ENCODE measurements at places on chromosomes 2 and 18.

GRCh38 chr18:63317556-63317946 lies 2.0 kb downstream of the BCL2 start:
- no peak for DNase-seq

GRCh38 chr2:201021914-201022313 lies 49.6 kb downstream of the HYCC2 start:
- no peak for DNase-seq

DNA sequence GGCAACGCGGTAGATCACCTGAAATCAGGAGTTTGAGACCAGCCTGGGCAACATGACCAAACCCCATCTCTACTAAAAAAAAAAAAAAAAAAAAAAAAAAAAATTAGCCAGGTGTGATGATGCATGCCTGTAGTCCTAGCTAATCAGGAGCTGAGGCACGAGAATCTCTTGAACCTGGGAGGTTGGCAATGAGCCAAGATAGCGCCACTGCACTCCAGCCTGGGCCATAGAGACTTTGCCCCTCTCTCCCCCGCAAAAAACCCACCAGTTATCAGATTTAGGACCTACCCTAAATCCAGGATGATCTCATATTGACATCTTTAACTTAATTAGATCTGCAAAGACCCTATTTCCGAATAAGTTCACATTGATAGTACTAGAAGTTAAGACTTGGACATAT lies 29.2 kb upstream of the LDAH start:
- no peak for DNase-seq

GRCh38 chr2:231854616-231855125 lies 68.4 kb downstream of the COPS7B start:
- DNase-seq, result no peak

DNA sequence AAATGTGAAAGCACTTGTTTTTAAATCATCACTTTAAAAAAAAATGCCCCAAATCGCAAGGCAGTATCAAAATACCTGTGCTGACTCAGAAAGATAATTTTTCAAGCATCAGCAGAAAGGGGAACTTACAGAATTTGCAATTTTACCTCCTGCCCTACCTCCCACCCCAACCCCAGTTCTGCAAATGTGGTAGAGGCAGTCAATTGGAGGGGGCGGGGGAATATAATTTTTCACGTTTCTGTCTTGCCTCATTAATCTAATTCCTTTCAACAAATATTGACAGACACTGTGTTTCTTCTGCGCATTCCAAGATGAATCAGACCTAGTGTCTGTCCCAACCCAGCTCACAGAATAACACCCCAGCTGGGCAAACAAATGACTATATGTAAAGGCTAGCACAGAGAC lies 76.8 kb downstream of the ALPK2 start:
- no peak for DNase-seq

GRCh38 chr18:77271576-77272481 lies 22.2 kb downstream of the GALR1 start:
- no peak for DNase-seq

DNA sequence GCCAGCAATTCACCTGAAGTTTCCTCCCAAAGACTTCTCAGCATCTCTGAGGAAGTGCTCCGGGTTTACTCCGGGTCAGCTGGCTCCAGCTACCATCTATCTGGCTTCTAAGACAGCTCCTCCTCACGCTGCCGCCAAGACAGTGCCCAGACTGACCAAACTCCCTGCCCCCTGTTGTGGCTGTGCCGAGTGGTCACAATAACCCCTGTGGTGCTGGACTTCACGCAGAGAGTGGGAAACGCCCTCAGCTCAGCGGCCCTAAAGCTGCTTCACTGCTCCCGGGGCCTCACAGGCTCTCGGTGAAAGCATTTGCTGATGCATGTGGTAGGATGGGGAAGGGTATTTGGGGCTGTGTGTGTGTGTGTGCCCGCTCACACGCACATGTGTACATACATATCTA lies 154.8 kb upstream of the ZNF236 start:
- DNase-seq, result no peak

DNA sequence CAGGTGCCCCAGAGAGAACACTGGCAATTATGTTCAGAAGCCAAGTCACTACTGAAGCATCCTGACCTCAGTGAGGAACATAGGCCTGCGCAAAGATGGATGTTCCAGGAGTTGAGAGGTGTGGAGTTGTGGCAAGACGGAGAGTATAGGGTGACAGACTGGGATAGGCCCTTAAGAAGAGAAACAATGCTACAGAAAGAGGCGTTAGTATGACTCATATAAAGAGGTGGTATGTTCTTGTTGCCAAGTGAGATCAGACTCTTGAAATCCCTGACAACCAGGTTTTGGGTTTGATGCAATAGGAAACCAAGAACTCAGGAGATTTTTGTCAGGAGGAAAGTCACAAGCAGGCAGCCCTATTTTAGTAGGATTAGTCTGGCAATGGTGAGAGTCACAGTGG lies 185.6 kb downstream of the RIT2 start:
- DNase-seq, result no peak

GRCh38 chr18:77151772-77152520 lies 19.4 kb upstream of the MBP start:
- DNase-seq, result no peak

- no peak for DNase-seq
These were observed 36.7 kb downstream of the FANCL start for GRCh38 chr2:58204195-58204959.

- peak; percentile 81 for DNase-seq
These were observed 2.7 kb downstream of the GPC1 start for GRCh38 chr2:240437861-240438809.

DNA sequence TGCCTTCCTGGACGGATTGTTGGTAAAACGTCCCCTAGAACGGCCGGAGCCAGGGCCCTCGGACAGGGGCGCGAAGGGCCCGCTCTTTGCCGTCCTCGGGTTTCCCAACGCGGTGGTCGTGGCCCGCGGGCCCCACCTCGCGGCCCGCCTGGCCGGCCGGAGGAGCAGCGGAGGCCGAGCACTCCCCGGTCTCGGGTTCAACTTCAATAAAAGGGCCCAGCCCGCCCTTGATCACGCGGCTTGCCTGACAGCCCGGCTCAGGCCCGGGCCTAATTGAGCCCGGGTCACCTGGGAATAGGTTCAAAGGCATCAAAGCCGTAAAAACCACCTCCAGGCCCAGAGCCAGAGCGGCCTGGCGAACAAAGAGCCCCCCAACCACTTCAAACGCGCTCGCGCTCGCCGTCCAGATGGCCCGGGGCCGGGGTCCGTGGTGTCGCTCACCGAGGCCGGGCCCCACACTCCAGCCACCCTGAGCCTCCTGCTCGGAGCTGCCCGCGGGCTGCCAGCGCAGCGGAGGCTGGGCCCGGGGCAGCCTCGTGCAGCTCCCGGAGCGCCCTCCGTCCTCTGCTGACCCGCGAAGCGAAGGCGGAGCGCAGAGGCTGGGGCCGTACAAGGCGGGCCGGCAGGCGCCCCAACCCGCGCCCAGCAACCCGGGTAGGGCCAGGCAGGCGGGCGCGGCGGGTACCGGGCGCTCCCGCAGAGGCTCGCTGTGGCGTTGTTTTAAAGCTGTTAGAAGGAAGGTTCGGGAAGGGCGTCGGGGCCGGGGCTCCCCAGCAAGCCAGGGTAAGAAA lies 1.1 kb upstream of the TWIST2 start:
- no peak for DNase-seq

GRCh38 chr2:9738535-9739496 lies 104.5 kb upstream of the TAF1B start:
- DNase-seq, result peak; percentile 66

DNA sequence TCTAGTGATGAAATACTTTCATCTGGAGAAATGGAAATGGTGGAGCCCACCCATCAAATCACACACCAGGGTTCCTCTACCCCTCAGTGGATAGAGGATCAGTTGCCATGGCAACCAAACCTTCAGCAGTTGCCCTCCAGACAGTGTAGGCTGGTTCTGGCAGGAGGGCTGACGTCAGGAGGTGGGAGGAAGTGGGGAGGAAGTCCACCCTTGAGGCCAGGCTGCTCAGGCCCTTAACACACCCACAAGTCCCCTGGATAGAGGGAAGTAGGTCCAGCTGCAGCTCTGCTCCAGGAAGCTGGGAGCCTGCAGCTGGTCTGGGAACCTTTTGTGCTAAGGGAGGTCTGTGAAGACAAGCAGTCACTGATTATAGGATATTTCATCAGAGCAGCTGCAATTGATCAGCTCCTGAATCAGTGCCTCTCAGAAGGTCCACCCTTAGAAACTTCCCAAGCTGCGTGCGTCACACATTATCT lies 186.6 kb downstream of the MTX2 start:
- peak; percentile 84 for DNase-seq

DNA sequence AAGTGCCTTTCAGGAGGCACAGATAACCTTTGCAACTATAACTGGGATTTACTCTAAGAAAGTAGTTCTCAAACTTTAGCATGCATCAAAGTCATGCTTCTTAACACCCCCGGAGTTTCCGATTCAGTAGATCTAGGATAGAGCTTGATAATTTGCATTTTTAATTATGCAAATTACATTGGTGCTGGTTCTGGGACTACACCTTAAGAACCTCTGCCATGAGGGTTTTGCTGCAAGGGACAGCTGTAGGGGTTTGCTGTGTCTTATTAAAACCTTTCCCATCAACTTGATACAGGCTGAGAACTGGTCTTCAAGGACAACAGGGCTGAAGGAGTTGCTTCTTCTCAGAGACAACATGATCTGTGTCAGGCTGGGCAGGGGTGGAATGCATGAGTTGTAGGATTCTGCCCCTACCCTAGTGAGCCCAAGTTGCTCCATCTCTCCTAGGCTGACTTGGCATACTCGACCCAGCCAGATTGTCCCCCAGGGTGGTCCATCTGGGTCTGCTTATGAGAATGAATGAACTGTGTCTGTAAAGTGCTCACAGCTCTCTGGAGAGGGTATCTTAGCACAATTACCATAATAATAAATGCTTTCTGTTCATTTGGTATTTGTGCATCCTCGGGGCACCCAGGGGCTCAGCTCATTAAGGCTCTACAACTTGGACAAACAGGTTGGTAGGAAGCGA lies 232.7 kb downstream of the CLIP4 start:
- no peak for DNase-seq

- no peak for DNase-seq
These were observed 388.0 kb downstream of the SUCLG1 start for GRCh38 chr2:84071050-84071449.

DNA sequence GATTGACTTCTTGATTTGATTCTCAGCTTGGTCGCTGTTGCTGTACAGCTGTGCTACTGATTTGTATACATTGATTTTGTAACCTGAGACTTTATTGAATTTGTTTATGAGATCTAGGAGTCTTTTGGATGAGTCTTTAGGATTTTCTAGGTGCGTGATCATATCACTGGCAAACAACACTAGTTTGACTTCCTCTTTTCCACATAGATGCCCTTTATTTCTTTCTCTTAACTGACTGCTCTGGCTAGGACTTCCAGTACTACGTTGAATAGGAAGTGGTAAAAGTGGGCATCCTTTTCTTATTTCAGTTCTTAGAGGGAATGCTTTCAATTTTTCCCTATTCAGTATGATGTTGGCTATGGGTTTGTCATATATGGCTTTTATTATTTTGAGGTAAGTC lies 101.3 kb downstream of the OSBPL1A start:
- DNase-seq, result no peak

GRCh38 chr2:212427638-212428037 lies 111.0 kb downstream of the ERBB4 start:
- no peak for DNase-seq

GRCh38 chr2:240463866-240464481 lies 28.5 kb downstream of the GPC1 start:
- peak; percentile 19 for DNase-seq

- peak; percentile 73 for DNase-seq
These were observed 189.9 kb upstream of the NDUFV2 start for GRCh38 chr18:8912348-8913326.

DNA sequence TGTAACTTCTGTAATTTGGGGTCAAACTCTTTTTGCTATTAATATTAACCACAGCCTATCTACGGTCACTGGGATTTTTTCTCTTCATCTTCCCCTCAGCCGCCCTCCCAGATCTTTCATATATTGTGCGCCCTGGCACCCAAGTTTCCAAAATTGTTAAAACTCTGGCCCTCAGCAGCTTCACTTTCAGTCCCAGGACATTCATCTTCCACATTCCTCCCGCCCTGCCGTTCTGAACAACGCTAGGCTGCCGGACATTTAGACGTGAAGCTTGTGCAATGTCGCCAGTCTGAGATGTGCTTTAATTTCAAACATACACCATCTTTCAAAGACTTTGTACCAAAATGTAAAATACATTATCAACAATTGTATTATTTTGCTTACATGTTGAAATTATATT lies 1.8 kb upstream of the TMEM18 start:
- no peak for DNase-seq

GRCh38 chr18:13451213-13451540 lies 232.6 kb downstream of the LDLRAD4 start:
- peak; percentile 9 for DNase-seq

Measured in femur (tissue), 1 donor.